ENCODE measurements at places on chromosomes 3 and 15.

DNA sequence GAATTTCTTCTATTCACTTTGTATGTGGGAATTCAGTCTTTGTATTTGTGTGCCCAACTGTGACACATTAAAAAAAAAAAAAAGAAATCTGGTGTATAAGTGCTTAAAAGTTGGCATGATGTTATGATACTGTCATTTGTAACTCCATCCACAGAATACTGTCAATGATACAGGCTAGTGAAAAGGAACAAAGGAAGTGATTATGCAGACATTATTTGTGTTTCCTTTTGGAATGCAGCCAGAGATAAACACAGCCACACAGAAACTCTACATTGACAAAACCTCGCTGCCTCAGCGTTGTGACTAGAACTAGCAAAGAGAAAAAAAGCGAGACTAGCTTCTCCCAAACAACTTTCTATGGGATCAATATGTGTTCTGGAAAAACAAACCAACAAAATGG is 519.2 kb upstream of the AGTR1 start:
- DNase-seq, result peak; percentile 75

DNA sequence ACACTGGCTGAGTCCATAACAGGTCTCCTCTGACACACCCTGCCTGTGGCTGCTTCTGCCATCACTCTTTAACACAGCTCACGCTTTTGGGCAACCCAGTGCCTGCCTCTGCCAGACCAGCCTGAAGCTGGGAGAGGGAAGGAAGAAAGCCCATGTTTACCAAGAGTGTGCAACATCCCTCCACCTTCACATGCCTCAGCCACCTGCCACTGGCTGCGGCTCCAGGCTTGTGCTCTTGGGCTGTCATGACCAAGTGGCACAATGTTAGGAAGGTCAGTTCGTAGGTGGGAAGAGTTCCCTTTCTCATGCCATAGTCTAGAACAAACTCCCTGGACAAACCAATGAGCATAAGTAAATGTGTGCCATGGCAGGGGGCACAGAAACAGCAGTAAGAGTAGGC is 20.3 kb downstream of the STIMATE start:
- no peak for DNase-seq

DNA sequence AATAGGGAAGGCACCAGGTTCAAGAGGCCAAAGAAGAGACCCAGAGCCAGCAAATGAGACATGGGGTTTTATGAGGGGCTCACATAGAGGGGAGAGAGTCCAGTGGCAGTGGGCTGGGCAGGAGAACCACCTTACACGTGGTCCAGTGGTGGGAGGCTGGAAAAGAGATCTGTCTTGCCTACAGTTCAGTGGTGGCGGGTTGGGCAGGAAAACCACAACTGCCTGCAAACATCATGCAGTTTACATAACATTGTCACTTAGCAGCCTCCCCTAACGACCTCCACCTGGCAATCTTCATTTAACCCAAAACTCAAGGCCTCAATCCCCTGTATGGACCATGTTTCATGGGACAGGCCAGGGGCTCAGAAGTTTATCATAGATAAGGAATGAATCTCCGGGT is 29.1 kb downstream of the CRYGS start:
- DNase-seq, result no peak

DNA sequence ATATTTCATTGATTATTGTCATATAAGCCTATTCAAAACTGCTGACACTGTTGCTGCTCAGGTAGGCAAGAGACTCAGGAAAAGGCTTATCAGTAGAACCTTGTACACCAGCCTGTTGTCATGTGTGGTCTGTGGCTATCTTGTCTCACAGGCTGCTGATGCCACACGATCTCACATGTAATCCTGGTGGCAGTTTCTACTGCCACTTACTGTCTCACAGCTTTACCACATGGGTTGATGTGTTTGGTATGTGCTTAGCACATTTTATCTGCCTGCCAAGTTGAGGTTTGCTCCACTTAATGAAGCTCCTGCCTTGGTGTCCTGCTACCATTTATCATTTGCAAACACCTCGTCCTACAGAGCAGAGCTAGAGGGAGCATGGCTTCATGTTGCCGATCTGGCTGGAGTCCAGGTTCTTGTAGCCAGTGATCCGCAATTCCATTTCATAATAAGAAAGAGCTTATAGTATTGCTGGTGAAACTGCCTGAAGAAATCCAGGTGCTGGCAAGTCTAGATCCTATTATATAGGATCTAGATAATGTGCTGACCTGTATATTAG is 637.9 kb downstream of the NLGN1 start:
- peak; percentile 20 for DNase-seq

- DNase-seq, result no peak
These were observed 154.1 kb downstream of the GREM1 start for GRCh38 chr15:32871883-32872282.

GRCh38 chr3:72421786-72422185 is 426.5 kb downstream of the SHQ1 start:
- DNase-seq, result no peak

GRCh38 chr3:168284728-168285127 is 189.0 kb upstream of the GOLIM4 start:
- DNase-seq, result no peak

DNA sequence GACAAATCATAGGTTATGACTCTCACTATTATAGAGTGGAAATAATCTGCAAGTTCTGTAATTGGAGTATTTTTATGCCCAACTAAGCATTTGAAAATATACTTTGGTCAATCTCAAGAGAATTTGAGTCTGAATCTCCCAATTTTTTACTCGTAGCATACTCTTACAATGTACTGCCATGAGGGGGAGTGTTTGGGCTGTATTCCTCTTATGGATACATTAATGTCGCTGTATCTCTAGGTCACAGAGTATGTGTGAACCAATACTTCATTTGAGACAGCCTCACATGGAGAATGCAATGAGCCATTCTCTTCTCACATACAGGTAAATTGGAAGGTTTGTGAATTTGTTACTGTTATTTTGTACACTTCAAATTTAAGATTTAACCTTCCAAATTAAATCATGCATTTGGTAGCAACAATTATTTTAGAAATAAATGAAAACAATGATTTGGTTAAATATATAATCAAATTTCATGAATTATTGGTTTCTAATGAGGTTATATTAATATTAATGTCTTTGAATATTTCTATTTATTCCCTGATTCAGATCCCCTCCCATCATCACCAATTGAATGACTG is 5.5 kb upstream of the CD200 start:
- DNase-seq, result peak; percentile 83

DNA sequence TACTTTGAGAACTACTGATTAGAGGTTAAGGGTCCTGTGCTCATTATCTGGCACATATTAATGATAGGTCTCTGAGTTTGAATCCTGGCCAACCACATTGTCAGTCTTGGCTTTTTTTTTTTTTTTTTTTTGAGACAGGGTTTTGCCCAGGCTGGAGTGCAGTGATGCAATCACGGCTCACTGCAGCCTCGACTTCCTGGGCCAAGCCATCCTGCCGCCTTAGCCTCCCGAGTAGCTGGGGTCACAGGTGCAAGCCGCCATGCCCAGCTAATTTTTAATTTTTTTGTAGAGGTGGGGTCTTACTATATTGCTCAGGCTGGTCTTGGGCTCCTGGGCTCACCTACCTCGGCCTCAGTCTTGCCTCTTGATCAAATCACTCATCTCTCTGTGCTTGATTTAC is 547 bp upstream of the PCCB start:
- DNase-seq, result no peak

DNA sequence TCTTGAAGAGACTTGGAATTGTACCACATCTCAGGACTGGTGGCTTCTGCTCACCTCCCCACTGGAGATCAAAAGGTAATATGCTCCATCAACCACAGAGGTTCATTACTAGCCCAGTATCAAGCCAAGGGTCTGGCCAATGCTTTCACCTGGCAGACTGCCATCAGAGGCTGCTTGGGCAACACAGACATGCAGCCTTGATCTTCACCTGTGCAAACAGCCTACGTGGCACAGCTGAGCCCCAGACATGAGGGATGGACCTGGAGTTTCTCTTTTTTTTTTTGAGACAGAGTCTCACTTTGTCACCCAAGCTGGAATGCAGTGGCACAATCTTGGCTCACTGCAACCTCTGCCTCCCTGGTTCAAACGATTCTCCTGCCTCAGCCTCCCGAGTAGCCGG is 105.6 kb upstream of the HES1 start:
- no peak for DNase-seq

DNA sequence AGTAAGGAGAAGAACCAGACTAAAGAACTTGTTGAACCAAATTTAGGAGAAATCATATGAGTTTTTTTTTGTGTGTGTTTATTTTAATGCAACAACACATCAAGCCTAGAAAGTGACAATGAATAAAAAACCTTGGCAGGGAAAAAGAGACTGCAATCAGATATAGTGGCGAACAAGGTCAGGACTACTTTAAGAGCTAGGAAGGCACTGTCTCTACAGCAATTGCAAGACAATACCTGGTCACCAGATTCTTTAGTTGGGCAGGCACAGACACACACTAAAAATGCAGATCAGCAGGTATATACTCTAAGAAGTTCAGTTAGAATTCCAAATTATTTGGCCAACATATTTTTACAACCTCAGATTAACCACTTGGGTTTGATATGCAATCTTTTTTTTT is 30.8 kb upstream of the GMPPB start:
- no peak for DNase-seq

DNA sequence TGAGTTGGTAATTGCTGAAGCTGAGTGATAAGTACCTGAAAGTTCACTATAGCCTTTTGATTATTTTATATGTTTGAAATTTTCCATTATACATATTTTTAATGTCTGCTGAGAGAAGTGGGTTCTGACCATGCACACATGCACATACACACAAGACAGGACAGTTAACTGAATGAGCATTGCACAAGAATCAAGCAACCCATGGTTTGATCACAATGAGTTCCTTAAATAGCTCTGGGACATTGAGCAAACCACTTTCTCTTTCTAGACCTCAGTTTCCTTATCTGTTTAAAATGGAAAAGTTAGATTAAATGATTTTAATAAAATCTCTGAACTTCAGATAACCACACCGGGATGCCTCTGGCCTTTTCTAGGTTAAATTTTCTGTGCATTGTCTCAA is 26.7 kb downstream of the SNTN start:
- DNase-seq, result no peak

DNA sequence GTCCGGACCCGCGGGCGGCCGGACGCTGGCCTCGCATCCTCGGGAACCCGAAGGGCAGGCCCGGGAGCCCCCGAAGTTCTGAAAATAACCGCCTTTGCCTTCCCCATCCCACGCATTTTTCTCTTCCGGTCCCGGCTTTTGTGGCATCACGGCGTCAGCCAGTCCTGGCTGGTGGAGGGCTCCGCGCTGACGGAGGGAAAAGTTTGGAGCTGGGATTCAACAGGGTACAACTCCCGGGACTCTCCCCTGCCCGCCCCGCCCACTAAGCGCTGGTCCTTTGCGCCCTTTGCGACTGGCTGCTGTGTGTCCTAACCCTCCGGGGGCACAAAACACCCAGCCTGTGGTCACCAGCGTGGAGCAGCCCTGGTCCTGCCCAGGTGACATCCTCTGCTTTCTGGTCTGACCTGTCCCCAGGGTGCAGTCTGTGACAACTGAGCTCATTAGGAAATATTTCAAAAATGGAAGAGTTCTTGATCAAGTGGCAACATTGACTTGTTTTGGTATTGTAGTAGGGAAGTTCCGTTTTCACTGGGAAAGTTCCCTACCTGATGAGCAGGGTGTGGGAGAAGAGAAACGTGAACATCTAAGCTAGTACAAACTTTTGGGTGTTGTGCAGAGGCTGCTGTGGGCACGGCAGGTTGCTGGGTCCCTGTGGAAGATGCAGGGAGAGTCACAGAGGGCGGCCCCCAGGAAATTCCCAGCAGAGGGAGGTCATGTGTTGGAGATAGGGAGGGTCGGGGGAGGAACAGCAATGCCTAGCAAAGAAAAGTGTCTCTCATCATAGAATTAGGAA is 775 bp downstream of the ARNT2 start:
- peak; percentile 74 for DNase-seq

- DNase-seq, result no peak
These were observed 142.6 kb downstream of the PLCH1 start for GRCh38 chr3:155602307-155602706.

GRCh38 chr3:172669021-172669420 is 41.8 kb downstream of the NCEH1 start:
- no peak for DNase-seq

GRCh38 chr15:81101894-81102815 is 31.9 kb upstream of the CFAP161 start:
- peak; percentile 74 for DNase-seq

DNA sequence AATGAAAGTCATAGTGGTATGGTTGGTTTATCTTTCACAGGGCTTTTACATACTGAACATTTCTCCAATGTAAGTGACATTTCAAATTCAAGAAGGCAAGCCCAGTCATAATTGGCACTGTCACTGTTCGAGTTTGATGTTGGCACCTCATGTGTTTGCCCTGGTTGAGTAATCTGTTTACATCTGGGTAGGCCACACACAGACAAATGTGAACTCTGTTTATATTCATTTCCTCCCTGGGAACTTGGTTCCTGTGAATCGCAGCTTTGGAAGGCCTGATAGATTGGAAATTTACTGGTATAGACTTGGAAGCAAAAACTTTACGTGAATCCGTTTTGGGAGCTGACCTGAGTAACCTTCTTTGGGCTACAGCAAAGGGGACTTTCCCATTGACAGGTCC is 395.2 kb upstream of the AZI2 start:
- no peak for DNase-seq

GRCh38 chr3:194054016-194054415 is 81.9 kb upstream of the HES1 start:
- no peak for DNase-seq

DNA sequence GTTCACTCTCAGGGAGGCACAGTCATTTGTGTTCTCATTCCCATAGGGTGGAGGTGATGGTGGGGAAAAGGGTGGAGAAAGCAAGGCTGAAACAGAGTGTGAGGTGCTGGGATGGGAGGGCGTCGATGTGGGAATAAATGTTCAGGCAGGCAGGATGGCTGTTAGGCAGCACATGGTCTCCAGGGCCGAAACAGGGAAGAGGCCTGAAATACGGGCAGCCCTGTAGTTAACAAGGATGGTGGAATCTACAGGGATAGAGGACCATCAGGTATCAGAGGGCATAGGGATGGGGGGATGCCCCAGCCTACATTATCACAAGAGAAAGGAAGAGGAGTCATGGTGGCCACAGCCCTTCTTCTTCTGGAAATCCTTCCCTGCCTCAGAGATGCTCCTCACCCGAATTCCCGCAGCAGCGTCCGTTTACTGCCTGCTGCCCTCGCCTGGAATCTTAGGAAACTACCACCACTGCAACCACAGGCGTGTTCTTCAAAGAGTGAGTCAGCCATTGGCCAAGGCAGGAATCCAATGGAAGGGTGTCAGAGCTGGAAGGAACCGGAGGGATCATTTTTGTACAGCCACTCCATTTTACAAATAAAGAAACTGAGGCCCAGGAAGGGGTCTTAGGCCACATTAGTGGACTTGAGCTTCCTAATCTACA is 49.7 kb upstream of the POMGNT2 start:
- DNase-seq, result peak; percentile 61

- DNase-seq, result no peak
These were observed 474.7 kb upstream of the ALCAM start for GRCh38 chr3:104892044-104892443.

- peak; percentile 75 for DNase-seq
These were observed 44.8 kb downstream of the CYP11A1 start for GRCh38 chr15:74322558-74323180.

- no peak for DNase-seq
These were observed 114.4 kb downstream of the ATG7 start for GRCh38 chr3:11386465-11387113.

Measured in brain (organoid and tissue), 16 donors.